ENCODE measurements at places on chromosomes 3 and 15.

DNA sequence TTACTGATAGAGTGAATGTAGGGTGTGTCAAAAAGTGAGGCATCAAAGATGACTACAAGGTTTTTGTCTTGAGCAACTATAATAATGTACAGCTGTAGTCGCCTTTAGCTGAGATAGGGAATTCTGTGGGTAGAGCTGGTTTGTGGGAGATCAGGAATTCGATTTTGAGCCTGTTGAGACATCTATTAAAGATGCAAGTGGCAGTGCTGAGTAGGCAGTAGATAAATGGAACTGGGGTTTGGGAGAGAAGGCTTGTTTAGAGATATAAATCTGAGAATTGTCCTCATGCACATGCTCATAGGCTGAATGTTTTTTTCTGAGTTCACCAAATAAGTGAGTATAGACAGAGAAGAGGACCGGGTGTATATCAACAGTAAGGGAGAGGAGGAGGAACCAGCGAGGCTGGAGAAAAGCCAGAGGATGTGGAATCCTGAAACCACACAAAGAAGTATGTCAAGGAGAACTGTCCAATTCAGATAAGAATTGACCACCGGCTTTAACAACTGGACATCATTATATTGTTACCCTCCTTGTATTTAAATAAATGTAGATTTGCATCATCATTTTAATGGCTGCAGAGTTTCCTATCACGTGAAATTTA is 146.0 kb upstream of the TNIK start:
- no peak for DNase-seq

DNA sequence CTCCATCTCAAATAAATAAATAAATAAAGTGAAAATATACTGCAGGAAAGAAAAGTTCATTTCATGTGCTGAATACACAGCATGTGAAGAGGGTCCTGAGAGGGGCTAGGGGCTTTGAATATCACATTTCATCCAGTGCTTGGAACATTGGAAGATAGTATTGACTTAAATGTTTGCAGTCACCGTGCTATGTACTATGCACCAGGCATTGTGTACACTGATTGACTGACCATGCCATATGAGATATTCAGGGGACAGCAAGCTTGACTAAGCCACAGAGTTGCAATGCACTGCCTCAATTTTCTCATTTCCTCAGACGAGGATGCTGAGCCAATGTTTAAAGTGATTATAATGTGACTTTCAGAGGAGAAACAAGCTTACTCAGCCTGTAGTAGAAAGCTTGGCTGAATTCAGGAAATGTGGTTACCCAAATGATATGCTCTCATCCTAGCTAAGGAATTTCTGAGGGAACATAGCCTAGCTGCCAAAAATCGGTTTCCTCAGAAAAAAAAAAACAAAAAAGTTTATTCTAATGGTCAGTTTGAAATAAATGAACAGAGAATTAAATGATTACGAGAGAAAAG is 557.9 kb downstream of the FGF12 start:
- no peak for DNase-seq

DNA sequence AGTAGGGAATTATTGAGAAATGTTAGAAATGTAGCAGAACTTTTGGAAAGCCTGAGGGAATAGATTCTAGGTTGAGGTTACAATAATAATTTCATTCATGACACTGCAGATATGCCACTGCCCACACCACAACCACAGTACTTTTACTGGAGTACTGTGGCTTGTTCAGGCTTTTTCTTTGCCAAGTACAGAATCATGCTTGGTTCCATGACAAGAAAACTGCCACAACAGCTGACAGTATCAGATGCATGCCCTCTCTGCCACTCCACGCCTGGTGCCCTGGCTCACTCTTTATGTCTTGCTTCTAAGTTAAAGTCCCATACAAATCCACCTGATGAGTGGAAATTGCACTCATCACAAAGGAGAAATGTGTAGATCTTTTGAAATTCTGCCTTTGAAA is 398.6 kb downstream of the ZIC1 start:
- DNase-seq = no peak

GRCh38 chr15:60970246-60971170 is 258.6 kb downstream of the RORA start:
- no peak for DNase-seq

DNA sequence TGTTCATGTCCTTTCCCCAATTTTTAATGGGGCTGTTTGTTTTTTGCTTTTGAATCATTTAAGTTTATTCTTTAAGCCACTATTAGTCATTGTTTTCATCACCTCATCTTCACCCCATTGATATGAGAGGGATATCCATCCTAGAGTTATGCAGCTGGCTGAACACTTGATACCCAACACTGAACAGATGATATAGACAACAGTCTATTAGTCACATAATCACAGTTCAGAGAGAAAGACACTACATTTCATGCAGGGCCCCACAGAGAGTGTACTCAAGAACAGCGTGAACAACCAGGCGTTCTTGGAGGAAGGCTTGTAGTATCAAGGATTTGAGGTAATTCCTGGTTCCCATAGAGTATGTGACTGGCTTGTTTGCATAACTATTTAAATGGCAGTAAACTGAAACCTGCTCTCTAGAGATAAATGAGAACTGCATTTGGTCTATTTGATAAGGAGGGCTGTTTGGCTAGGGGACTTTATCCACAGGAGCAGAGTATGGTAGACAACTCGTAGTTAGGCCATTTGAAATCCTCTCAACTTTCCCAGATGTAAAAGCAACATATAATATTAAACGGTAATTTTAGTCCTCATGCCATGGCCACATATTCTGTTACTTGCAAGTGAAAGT is 618.7 kb downstream of the SI start:
- no peak for DNase-seq

GRCh38 chr3:182521339-182521738 is 272.0 kb upstream of the ATP11B start:
- no peak for DNase-seq

- no peak for DNase-seq
These were observed 13.1 kb upstream of the CORO2B start for GRCh38 chr15:68565726-68566125.

DNA sequence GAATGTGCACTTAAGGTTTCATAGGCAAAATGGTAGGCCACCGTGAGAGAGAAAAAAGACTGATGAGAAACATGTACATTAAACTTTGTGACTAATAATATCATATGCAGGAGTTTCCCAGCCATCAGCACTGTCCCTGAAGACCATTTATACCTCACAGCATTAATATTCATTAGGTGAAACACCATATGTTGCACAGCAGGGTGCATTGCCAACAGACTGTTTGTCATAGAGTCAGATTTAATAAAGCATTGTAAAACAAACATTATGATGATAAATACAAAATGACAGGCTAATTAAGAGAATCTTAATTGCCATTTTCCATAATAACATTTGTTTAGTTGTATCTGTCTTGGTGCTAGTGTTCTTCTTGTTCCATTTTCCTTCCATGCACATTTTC is 578.3 kb downstream of the EPHA3 start:
- no peak for DNase-seq

DNA sequence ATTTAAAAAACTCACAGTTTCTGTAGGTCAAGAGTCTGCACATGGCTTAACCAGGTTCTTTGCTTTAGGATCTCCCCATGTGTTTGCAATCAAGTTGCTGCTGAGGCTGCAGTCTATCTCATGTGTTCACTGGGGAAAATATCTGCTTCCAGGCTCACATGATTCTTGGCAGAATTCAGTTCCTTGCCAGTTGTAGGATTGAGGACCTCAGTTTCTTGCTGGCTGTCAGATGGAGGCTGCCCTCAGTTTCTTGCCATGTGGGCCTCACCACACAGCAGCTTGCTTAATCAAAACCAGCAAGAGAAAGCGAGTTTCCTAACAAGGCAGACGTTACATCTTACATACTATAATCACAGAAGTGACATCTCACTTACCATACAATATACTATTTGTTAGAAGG is 10.0 kb upstream of the TBC1D5 start:
- no peak for DNase-seq

DNA sequence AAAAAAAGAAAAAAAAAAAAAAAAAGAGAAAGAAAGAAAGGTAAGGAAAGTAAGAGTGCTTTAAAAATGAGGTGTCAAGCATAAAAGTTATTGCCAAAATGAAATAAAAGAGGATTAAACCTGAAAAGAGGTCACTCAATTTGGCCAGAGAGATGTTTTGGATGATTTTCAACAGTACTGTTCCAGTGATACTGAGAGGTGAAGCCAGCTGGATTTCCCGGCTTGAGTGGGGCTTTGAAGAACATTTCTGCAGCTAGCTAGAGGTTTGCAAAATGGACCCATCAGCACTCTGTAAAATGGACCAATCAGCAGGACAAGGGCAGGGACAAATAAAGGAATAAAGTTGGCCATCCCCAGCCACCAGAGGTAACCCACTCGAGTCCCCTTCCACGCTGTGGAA is 128.5 kb downstream of the LSAMP start:
- no peak for DNase-seq

GRCh38 chr15:72782274-72783003 is 1.1 kb downstream of the ADPGK start:
- DNase-seq = no peak

- no peak for DNase-seq
These were observed 59.2 kb upstream of the ARHGEF3 start for GRCh38 chr3:56860939-56861338.
